Large intestine (tissue), 12 donors: ENCODE measurements at places on chromosomes 5 and 9. TPM values are rescaled to one million over a fixed set of nuclear protein-coding genes. Genes with fewer than 3 reads are reported as not detected.
A peak's percentile ranks its signal among the peaks of the same experiment; 100 is the strongest.

Gene ELAVL2
- polyA plus RNA-seq, result 1.2 TPM

Gene FBP2
- 0.25 TPM for polyA plus RNA-seq

Gene NUTM2G
- polyA plus RNA-seq, result 0.88 TPM

Gene GDNF
- 4.2 TPM for polyA plus RNA-seq

Gene SLC34A3
- 36.9 TPM for polyA plus RNA-seq

Gene MZB1
- 1.3 TPM for polyA plus RNA-seq

Gene GLE1
- polyA plus RNA-seq, result 26.9 TPM

Gene GABRP
- polyA plus RNA-seq, result 0.13 TPM

Gene EDIL3
- 31.2 TPM for polyA plus RNA-seq

Gene FOXD4
- polyA plus RNA-seq, result 0.42 TPM

Gene OLFM1
- 29.3 TPM for polyA plus RNA-seq

Gene CCNG1
- polyA plus RNA-seq, result 354 TPM

DNA sequence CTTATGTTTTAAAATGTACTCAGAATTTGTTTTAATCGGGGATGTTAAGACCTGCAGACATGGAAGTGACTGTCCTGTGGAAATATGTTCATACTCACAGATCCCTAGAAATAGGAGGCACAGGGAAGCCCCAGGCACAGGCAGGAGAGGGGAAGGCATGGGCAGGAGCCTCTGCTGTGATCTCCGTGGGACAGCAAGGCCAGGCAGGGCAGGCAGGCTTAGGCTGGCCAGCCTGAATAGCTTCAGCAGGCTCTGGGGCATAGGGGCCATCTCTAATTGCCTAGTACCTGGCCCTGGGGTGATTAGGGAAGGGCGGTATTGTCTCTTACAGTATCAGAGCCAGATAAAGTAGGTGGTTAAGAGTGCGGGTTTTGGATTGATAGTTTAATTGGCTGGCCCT lies 59.8 kb upstream of the PLEKHG4B start:
- DNase-seq, result no peak

GRCh38 chr5:2164586-2164985 lies 281.9 kb upstream of the IRX4 start:
- no peak for DNase-seq

DNA sequence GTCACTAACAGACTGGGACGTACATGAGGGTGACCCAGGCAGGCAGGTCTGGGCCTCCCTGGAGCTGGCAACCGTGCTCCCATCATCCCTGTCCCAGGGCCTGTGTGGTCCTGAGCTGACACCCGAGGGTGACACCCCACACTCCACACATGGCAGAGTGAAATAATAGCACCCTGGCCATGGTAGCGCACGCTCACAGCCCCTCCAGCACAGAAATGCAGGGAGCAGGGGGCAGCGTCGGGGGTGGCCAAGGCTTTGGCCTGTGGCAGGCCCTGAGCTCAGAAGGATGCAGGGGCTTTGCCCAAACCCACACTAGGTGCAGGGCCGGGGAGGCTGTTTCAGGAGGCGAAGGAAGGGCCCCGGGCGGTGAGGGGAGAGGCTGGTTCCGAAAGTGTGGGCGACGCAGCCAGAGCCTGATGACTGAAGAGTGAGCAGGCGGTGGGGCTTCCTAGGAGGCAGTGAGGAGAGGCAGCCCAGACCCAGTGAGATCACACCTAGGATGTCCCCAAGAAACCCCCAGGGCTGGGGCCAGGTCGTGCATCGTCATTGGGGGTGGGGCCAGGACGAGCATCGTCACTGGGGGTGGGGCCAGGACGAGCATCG lies 12.9 kb downstream of the OR2V2 start:
- DNase-seq, result no peak

DNA sequence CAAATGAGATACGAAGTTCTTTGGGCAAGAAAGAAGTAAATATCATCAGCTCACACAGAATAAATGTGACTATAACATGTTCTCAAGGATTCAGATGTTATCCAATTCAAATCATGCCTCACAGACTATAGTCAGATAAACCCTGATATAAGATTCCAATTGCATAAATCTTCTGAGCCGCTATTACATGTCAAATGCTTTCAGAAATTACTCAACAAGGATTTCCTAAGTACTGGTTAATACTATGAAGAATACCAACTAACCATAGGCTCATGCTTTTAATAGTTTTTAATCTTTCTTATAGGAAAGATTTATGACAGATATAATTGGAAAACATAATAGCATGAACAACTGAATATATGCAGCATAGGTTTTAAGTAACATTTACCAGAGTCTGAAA lies 73.6 kb downstream of the BAAT start:
- no peak for DNase-seq

DNA sequence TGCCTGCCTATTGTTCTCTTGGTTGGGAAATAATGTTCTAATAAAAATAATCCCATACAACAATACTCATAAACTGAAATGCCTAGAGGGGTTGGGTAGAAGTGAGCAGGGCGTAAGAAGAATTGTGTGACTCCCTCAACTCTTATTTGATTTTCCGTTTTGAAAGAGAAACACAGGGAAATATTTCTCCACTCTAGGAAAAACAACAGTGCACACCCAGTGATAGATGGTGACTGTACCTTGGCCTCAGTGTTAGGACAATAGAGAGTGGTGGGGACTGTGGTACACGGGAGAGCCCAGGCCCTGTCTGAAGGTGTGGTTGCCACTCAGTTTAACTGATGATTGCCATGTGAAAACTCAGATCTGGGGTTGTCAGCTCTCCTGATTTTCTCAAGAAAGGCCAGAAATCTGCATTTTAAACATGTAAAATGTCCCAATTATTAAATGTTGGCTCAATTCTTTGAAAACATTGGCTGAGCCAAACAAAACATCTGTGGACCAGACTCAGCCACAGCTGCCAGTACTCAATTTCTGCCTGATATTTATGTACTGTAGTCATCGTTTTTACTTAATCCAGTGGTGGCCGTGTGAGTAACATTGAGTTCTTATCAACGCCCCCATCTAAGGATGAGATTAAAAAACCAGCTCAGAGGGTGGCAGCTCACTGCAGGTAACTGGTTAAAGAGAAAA lies 103.8 kb upstream of the ZNF618 start:
- DNase-seq, result no peak

DNA sequence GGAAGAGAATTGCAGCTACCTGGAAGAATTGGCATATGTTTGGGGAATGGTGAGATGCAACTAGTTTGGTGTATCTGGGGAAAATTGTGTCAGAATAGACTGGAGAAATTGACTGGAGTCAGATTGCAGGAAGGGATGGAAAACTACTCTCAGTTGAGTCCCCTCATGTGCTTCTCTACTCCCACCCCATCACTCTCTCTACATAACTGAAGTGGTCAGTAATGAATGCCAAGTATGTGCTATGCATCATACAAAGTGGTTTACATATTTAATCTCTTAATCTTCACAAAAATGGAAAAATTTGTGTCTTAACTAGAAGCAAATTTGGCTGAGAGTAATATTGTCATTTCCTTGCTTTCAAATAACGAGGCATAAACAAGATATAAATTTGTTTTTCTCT lies 146.4 kb upstream of the TNC start:
- no peak for DNase-seq

DNA sequence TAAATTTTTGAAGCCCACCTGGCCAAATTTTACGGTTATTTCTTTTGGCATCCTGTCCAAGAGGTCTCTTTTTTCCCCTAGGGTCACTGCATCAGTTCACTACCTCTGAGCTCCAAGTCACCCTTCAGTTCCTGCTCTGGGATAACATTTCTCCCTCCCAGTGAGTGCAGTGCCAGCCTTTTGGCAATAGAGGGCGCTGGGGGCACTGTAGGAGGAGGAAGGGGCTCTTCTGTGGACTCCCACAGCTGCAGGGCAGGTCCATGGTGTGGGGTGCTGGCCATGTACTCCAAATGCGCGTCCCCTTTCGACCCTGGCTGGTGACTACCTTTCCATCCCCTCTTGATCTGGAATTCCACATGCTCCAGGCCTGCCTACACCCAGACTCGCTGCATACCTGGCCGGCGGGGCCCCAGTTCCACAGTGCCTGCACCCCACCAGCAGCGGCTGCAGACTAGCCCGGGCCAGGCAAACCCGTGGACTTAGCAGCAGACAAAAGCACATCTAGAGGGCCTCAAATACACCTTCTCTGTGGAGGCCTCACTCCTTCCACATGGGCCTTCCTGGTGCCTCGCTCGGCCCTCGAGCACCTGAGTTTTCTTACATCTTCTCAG lies 20.3 kb upstream of the NINJ1 start:
- no peak for DNase-seq

- no peak for DNase-seq
Measured at GRCh38 chr5:84080908-84081307, 303.8 kb downstream of the EDIL3 start.

DNA sequence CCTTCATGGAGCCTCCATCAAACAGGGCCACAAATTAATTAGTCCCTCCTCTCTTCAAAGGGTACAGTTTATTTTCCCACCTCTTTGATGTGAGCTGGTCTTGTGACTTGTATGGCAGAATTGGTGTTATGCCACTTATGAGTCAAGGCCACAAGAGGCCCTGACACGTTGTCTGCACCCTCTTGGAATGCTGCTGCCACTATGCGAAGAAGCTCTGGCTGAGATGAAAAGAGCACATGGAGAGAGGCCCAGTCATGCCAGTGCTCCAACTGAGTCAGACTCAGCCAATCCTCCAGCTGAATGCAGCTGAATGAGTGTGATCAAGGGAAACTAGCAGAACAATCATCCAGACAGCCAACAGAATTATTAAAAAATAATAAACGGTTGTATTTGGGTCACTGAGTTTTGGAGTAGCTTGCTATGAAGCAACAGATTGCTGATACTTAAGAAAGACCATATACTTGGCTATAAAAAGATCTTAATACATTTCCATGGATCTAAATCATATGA lies 128.3 kb downstream of the MARCHF11 start:
- DNase-seq, result no peak

DNA sequence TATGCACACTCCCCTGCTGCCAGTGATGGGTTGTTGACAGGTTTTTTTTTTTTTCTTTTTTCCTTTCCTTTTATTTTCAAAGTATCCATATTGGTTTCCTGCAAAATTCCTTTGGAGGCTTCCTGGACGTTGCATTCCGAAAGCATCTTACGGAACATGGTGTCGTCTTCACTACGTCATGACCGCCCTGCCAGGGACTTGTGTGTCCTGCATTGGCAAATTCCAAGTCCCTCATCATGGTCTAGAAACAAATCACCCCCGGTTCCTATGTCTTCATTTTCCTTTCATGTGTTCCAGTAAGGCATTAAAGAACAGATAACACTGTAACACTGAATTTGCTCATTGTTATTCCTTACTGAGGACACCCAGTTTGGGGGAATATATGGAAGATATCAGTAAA lies 35.0 kb upstream of the ADAMTSL1 start:
- DNase-seq, result peak; percentile 4

- DNase-seq, result no peak
Measured at GRCh38 chr5:159978358-159978757, 30.6 kb upstream of the TTC1 start.

- peak; percentile 88 for DNase-seq
Measured at GRCh38 chr9:36082931-36083330, 46.2 kb downstream of the RECK start.

DNA sequence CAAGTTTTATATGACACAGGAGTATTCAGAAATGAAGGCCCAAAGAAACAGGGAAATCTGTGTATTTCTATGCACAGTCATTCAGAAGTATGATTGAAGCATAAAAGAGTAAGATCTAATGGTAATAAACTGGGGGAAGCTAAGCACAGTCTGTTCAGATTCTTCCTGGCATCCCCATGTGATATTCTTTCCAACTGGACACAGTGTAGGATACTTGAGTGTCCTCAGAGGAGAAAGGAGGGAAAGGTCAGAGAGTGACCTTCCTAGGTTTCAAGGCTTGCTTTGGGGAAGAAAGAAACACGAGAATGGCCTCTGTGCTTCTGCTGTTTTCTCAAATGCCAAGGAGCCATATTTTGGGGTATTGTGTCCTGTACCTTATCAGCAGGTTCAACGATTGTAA lies 1798.4 kb upstream of the WWC1 start:
- DNase-seq, result no peak
